ENCODE measurements at places on chromosomes 7 and 10.

GRCh38 chr7:30268586-30268985 is 15.8 kb upstream of the ZNRF2 start:
- no peak for DNase-seq

DNA sequence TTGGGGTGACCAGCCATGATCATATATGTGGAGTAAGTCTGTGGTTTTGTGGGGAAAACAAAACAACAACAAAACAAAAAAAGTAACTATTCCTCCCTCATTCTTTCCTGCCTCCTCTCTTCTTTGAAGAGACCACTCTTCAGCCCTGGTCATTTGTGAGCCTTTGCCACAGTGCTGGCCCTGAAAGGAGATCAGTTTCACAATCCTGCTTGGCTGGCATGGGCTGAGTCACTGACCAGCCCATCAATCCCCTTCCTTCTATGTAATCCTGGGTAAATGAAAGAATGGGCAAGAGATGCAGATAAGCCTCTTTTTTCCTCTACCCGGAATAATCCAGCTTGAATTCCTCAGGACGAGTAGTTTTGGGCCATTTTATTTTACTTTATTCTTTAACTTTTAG is 13.6 kb downstream of the CSTF2T start:
- no peak for DNase-seq

GRCh38 chr7:11579141-11579540 is 252.9 kb downstream of the THSD7A start:
- no peak for DNase-seq

GRCh38 chr7:28891192-28891875 is 66.8 kb downstream of the TRIL start:
- DNase-seq, result no peak

- DNase-seq, result no peak
These were observed 636.6 kb downstream of the TNS3 start for GRCh38 chr7:46945328-46945727.

- no peak for DNase-seq
These were observed 9.4 kb upstream of the PPP2R2D start for GRCh38 chr10:131891196-131891928.

- DNase-seq, result no peak
These were observed 53.9 kb upstream of the RAB18 start for GRCh38 chr10:27450225-27450624.

DNA sequence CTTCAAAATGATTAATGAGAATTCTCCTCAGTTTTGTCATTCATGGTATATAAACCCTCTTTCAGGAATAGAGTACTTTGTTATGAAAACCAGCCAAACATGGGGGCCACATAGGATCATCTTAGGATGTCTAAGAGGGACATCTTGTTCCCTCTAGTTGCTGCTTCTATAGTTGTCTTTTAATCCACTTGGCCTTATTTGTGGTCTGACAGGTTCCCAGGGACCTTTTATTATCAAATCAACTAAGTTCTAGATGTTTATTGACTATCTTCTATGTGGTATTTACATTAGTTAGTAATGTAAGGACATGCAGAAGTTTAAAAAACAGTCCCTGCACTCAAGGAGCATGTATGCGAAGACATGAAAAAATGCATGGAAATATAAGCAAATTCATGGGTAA is 1.6 kb upstream of the ZC3HAV1 start:
- no peak for DNase-seq

All from T1000 (cell line).